ENCODE measurements at places on chromosomes 12 and 14. TPM values are rescaled to one million over a fixed set of nuclear protein-coding genes. Genes with fewer than 3 reads are reported as not detected.

ACOT4 gene
- 0.19 TPM for total RNA-seq

LTB4R2 gene
- total RNA-seq: 0.33 TPM

LPAR5 gene
- not detected for total RNA-seq

DNA sequence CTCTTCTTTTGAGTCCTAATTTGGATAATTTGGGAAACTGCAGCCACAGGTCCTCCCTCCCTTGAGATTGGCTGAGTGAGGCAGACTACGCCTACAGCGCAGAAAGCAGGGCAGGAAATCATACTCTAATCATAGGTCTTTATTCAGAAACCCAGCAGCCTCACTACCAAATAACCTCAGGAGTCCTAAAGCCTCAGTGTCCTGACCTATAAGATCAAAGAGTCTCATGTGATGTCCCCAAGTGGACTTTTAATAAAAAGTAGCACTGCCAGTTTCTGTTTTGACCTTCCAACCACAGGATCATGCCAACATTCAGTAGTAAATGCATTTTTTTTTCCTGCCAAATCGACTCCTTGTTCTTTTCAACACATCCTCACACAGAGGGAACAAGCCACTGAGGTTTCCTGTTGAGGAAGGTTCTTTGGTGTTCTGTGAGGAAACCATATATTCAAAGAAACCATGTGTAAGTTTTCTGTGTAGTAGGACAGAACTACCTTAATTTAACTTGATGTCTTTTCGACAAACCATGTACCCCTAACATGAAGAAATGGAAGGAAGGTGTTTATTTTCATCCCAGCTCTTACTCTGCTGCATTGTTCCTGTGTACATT, 72.2 kb downstream of the VCPKMT start:
- DNase-seq: no peak

GRCh38 chr12:17372508-17372907, 717.5 kb downstream of the RERGL start:
- no peak for DNase-seq

- no peak for DNase-seq
Observed at GRCh38 chr12:109157986-109158385, 41.6 kb downstream of the ACACB start.

Measured in H4 (cell line).